CD4-positive, alpha-beta T cell treated with Interleukin-2 at 100 ng/mL for 4 hours (primary cell): ENCODE measurements at places on chromosomes 2 and 18.
A peak's percentile ranks its signal among the peaks of the same experiment; 100 is the strongest.

DNA sequence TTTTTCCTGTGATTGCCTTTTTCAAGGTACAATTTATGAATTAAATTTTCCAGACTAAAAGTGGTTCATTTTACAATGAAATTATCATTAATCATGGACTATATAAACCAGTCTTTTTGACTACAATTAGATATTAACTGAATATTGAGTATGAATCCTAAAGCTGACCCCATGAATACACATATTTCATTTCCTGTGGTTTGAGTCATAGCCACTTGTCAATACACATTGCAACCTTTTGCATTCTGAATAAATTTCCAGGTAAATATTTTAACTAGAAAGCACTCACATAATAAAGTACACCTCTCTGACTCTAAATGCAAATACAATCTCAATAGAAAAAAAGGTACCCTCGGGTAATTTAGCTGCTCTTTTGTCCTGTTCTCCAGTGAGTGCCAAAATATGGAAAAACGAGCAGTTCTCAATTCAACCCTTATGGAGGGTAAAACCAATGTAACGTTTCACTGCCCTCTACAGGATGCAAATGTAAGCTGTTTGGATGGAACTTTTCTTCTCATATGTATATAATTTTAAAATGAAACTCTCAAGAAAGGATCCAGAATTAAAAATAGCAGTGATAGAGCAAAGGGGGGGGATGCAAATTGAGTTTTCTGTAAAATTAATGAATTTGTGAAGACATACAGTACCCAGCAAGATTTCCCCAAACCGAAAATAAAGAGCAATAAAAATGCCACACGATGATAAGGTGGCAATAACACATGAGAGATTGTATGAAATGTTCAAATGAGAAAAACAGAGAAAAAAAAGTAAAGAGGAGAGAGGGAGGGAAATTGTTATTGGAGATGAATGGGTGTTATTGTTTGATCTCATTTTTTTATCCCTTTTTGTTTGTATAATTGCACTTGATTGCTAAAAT is 1795.7 kb upstream of the PIK3C3 start:
- no peak for DNase-seq

GRCh38 chr2:240329778-240330177 is 105.7 kb upstream of the GPC1 start:
- no peak for DNase-seq

DNA sequence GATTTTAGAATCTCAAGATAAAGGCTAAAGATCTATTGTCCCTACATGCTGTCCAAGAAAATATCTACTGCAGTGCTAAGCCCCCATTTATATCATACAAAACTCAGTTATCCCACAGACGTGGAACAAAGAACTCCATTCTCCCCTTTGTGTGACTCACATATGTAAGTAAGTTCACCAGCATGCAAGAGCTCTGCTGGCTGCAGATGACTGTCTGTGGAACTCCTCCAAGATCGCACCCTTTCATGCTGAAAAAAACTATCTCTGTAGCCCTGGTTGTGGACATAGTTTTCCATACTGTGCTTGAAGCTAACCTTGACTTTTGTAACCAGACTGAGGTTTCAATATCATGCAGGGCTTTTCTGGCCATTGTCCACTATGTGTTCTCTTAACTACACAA is 207.1 kb downstream of the ZNF521 start:
- DNase-seq: no peak

- peak; percentile 56 for DNase-seq
Measured at GRCh38 chr2:127829845-127830246, 18.9 kb upstream of the WDR33 start.

DNA sequence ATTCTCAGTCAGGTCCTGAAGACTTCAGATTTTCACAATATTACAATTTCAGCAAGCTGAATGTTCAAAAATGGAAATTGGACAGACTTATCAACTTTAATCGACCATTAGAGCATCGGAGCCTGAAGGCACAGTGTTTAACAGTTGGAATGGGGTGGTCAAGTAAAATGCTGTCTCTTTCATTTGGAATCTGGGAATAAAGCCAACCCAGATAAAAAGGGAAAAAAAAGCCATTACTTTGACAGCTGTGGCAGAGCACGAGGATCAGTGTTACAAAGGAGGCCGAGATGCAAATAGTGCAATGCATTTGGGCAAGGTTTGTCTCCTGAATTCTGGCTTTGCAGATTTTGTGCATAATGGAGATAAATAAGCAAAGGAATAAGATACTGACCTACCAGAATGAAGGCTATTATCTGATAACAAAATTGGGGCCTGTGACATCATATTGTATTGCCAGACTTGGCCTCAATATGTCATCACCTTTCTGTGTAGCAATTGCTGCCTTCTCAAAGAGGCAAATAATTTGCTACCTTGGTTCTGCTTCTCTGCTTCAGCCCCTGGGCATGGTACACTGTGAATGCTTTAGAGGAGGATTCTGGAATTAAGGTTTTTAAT is 277.5 kb upstream of the KLHL29 start:
- no peak for DNase-seq

GRCh38 chr2:134218930-134219658 is 34.8 kb upstream of the MGAT5 start:
- peak; percentile 41 for DNase-seq

- no peak for DNase-seq
Measured at GRCh38 chr2:199762963-199763362, 88.0 kb downstream of the FTCDNL1 start.

DNA sequence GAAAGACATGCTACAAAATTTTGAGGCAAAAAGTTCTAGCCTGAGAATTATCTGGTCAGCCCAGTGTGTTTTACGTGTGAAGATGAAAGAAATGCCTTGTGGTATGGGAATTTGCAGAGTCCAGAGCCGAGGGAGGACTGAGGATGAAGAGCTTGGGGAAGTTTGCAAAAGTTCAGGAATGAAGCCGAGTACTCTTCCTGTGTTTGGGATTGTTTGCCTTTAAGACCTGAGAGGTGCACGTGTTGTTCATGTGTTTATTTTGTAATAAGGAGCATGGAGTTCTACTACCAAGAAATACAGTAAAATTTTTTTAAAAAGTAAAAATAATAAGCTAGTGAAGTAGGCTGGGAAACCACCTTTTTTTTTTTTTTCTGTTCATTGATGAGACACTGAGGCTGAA is 14.8 kb downstream of the SETBP1 start:
- no peak for DNase-seq

GRCh38 chr2:174561283-174561971 is 36.2 kb downstream of the WIPF1 start:
- DNase-seq: no peak

GRCh38 chr2:237293978-237294377 is 120.0 kb downstream of the COL6A3 start:
- no peak for DNase-seq

DNA sequence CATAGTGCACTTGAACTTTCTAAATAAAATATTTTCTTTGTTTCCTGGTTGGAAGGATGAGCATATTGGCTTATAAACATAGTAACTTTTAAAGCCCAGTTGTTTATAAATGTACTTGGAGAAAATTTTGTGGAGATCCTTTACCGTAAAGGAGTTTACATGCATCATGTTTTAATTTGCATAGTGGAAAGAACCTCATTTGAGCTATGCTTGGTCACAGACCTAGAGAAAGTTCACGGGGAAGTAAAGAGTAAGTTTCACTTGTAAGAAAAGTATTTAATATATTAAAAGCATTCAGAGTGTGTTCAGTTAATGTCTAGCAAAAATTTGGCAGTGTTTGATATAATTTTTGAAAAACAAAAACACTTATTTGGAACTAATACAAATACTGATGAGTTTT is 45.3 kb downstream of the PIKFYVE start:
- DNase-seq: no peak

GRCh38 chr2:72781480-72781879 is 44.4 kb downstream of the EXOC6B start:
- no peak for DNase-seq

DNA sequence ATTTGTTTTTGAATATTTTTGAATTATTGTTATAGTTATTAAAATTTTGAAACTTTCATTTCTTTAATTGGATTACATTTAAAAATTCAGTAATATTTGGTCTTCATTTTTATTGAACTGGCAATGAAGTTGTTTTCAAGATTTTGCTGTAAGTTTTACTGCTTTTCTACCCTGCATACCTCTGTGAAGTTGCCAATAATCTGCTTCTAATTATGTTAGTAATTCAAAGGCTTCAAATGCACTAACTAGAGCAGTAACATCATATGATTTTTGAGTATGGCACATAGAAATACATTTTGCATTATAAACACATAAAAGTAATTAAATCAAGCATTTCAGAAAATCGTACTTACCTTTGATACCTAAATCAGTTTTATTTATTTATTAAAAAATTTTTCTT is 40.3 kb upstream of the FAM171B start:
- DNase-seq: no peak

DNA sequence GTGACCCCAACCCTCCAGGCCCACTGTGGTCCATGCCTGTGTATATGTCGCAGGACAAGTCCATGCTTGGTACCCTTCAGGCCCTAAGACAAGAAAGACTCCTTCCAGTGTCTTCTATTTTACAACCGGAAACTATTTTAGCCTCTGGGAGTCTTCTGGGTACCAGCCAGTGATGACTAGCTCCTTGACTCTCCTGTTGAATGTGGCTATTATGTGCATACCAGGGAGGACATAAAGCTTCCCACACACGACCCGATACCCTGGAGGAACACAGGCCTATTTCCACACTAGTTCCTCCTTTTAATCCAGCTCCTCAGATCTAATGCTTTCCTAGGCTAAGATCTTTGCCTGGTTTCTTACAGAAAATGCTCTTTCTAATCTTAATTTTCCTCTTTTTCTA is 178.1 kb downstream of the NCKAP5 start:
- DNase-seq: no peak

DNA sequence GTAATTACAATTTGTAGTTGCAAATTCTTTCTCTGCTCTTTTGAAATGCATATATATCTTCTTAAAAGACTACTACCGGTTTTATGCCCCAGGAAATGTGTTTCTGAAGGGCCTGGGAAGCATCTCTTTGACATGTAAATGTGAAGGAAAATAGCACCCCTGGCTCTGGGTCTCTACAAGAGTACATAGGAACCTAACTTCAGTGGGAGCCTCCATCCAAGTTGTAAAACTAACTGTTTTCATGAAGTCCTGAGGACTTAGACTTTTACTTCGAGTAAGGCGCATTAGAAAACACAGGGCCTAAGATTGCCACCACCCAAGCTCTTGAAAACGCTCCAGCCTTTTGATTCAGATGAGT is 99.4 kb downstream of the CBLN2 start:
- DNase-seq: no peak

GRCh38 chr18:8938817-8939216 is 163.7 kb upstream of the NDUFV2 start:
- no peak for DNase-seq

GRCh38 chr2:240123821-240124650 is 12.1 kb downstream of the COPS9 start:
- DNase-seq: no peak

DNA sequence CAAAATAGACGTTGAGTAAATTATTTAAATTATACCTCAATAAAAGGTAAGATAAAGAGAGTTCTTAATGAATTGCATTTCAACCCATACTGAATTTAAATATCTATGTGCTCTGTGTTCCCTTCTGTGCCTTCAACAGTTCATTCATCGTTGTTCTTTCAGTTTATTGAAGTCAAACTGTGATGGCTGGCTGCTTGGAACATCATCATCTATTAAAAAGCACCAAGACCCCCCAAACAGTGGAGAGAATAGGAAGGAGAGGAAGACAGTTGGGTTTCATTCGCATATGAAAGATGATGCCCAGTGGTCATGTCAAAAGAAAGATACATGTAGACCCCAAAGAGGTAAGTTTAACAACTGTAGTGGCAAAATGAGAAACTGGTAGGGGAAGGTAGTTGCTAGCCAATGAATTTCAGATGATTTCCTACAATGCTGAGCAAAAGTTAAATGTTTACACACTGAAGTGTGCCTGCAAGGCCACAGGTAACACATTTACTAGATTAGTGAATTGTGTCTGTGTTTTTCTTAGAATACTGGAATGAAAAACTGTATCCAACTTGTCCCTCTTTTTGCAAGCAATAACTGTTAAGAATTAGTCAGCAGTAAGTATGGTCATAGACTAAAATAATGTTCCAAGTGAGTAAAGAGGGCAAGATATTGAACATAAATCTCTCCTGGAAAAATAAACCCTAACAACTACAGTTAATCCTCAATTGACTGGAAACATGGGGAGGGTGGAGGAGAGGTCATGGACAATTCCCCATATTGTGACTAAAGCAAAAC is 331.3 kb downstream of the KIAA1328 start:
- DNase-seq: no peak

GRCh38 chr18:27605107-27605834 is 420.2 kb upstream of the CHST9 start:
- DNase-seq: peak; percentile 18

DNA sequence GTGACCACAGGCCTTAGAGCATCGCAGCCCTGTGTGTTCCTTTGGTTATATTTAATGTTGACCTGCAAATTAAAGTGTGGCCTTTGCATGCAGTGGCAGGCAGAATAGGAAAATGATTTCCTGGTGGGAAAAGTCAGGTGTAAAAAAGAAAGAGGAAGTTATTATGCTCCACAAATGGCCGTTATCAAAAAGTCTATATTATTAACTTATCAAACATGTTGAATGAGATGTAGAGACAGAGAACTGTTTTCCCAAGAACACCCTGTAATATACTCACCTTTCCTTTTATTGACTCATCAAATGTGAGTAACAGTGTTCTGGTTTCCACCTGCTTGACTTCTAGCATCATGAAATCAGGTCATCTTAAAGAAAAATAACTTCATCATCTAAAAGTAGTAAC is 35.3 kb downstream of the MEIS1 start:
- DNase-seq: no peak

DNA sequence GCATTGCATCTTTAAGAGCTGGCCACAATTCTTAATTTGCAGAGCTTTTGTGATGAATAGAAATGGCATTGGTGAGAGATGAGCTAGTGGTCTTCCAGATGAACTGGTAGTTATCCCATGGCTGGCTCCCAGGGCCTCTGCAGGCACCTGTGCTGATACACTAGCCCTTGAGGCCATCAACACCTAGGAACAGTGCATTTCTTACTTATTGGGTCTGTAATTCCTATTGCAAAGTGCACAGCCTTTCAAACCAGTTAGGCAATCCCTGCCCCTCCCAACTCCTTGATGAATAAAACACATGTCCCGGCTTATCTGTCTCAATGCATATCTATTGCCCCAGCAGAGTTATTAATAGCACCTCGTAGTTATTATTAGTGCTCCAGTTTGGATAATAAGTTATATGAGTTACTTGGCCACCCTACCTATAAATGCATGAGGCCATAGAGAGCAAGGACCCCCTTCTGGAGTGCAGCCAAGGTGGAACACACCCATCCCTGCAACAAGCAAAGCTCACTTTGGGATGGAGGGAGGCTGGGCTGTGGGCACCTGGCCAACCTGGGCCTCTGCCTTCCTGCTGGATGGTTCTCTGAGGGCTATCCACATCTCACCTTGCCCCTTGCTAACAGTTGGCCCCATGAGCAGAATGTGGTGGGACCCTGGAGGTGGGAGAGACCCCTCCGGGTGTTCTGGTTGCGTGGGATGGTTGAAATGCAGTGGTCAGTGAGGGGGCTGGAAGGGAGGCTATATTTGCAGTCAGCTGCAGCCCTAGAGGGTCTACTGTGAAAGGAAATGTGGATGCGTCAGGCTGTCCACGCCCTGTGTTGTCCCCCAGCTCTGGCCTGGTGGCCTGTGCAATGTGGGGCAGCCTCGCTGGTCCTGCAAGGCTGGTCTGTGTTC is 455.9 kb upstream of the HS6ST1 start:
- no peak for DNase-seq

GRCh38 chr2:226818930-226819329 is 16.9 kb upstream of the RHBDD1 start:
- no peak for DNase-seq
